ENCODE measurements at places on chromosomes 7 and 10.
A peak's percentile ranks its signal among the peaks of the same experiment; 100 is the strongest.

DNA sequence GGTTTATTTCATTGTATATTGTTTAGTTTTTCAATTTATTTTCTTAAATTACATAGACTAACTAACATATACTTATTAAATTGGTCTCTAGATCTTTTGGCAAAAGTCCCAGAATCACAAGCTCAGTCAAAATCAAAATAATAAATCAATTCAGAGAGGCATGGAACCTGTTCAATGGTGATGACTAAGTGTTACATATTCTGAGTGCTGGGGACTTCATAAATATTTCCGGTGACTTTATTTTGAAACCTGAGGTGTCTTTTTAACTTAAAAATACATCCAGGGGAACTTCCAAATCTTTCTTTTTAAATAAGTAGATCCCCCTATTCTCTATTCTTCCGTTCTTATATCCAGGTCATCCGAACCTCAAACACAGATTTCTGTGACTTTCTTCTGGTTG lies 89.6 kb upstream of the ZNF804B start:
- DNase-seq, result no peak

DNA sequence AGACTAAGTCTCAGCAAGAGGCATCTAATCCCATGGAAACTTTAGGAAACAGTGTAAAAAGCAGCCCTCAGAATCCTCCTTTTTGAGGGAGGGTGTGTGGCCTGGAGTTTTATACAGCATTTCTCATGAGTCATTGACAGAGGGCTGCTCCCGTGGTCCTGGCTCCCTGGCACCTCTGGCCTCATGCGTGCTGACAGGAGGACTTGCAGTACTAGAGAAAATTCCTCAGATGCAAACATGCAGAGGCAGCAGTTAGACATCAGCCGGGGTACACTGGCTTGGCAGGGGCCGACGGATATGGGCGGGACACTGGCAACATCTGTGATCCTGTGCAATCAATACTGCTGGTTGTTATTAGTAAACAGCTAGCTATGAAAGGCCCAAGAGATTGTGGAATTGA lies 925.1 kb upstream of the CELF2 start:
- DNase-seq, result no peak

DNA sequence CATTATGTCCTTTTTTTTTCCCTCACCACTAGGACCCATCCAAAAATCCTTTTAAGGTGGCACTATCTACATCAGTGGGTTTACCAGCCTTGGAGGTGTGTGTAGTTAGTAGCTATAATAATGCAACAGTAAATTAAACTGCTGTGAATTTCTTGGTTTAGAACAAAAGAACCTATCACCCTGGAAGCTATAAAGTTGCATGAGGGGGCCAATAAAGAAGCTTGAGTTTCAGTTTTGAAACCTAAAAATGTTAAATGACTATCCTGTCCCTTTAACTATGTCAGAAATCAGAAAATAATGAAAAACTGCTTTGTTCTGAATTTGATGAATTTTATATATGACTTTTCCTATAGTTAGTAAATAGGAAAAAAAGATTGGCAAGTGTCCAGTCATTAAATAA lies 80.2 kb downstream of the POLL start:
- no peak for DNase-seq

DNA sequence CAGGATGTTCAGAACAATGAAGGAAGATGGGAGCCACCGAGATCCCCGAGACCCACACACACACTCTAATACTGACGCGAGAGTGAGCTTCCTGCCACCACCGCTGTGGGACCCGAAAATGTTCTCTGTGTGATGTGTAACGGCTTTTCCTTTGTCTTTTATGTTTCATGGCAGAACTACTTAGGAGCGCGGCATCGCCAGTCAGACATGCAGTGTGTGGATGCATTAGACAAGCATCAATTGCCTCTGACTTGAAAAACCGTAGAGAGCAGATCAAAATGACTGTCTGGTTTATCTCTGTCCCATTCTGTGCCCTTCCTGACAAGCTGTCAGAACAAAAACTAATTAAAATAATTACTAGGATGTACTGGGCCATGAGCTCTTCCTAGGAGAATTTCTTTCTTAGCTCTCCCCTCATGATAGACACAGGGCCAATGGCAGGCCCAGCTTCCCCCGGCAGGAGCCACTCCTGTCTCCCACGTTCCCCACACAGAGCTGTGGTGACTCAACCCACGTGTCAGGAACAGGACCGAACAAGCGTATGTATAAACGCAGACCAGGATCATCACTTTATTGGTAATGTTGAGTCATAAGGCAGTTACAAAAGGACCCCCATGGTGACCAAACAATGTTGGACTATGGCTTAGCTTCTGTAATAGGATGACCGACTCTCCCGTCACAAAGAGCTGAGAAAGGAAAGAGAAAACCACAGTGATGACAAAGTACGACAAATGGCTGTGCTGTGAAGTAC lies 705.0 kb downstream of the PARD3 start:
- no peak for DNase-seq

DNA sequence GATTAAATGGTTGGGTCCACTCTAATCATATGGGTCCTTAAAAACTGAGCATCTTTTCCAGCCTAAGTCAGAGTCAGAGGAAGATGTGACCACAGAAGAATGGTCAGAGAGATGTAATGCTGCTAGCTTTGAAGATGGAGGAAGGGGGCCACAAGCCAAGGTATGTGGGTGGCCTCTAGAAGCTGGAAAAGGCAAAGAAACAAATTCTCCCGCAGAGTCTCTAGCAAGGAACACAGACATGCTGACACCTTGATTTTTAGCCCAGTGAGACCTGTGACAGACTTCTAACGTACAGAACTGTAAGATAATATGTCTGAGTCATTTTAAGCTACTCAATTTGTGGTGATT lies 1.5 kb upstream of the EXOC6 start:
- DNase-seq, result no peak

DNA sequence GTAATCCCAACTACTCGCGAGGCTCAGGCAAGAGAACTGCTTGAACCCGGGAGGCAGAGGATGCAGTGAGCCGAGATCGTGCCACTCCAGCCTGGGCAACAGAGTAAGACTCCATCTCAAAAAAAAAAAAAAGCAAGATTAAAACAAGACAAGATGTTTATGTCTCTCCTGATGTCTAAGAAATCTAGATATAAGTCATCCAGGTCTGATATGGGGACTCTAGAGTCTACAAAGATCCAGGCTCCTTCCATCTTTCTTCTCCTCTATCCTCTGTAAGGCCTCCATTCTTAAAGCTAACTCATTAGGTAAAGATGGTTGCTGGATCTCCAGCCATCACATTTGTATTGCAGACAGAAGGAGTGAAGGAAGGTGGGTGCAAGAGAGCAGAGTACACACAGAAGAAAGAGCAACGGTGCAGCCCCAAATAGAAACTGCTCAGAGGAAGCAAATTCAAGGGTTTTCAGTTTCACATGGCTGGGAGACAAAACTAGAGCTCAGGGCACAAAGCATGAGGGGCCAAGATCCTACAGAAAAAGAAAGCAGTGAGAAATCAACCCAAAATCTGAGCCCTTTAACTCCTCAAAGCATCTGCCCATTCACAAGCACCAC lies 57.6 kb downstream of the USP6NL start:
- peak; percentile 19 for DNase-seq

Data from suppressor macrophage (primary cell).